ENCODE measurements at places on chromosomes 2 and 18.
A peak's percentile ranks its signal among the peaks of the same experiment; 100 is the strongest.

- H3K27ac ChIP-seq: peak overlapping the region; percentile 94
- peak overlapping the region; percentile 81 for H3K4me3 ChIP-seq
- no peaks in the 10 kb centered on the region for H3K36me3 ChIP-seq
- DNase-seq: no peak
Observed at GRCh38 chr2:100820523-100821254, 750 bp downstream of the NPAS2 start.

GRCh38 chr2:156077041-156077742 is 255.3 kb downstream of the NR4A2 start:
- no peak overlapping the region for H3K4me3 ChIP-seq
- H3K4me1 ChIP-seq: peaks cover 18% of the 10 kb centered on the region
- no peaks in the 10 kb centered on the region for H3K27me3 ChIP-seq
- no peaks in the 10 kb centered on the region for H3K36me3 ChIP-seq
- peak overlapping the region; percentile 41 for H3K27ac ChIP-seq

- no peak for DNase-seq
- no peak overlapping the region for H3K27ac ChIP-seq
- H3K4me3 ChIP-seq: no peak overlapping the region
- no peaks in the 10 kb centered on the region for H3K27me3 ChIP-seq
Observed at GRCh38 chr18:62399276-62399675, 74.2 kb downstream of the TNFRSF11A start.

DNA sequence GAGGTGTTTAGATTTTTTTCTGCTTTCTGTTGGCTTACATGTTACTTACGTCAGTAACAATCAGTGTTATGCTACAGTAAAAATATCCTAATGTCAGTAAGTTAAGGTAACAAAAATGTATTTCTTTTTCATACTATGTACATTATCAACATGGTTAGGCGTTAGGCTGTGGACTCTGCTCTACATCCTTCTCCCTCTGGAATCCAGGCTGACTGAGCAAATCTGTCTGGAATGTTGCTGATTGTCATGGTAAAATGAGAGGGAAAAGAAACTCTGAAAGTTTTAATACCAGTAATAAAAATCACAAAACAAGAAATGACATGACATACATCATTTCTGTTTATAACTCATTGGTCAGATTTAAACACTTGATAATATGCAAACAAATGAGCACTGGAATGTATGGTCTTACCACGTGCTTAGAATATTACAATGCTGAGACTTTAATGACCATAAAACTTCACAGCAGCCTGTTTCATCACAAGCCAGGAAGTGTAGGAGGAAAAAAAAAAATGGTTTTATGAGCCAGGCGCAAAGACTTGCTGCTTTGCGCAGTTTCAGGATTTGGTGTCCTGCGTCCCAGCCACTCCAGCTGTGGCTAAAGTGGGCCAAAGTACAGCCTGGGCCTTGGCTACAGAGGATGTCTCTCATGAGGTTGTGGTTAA is 252.4 kb downstream of the FSIP2 start:
- no peak overlapping the region for H3K4me3 ChIP-seq
- no peak overlapping the region for H3K27ac ChIP-seq
- no peak for DNase-seq
- H3K27me3 ChIP-seq: no peaks in the 10 kb centered on the region
- H3K4me1 ChIP-seq: no peaks in the 10 kb centered on the region

- peaks cover 22% of the 10 kb centered on the region for H3K4me1 ChIP-seq
- DNase-seq: no peak
- H3K27ac ChIP-seq: peak overlapping the region; percentile 61
- no peaks in the 10 kb centered on the region for H3K27me3 ChIP-seq
Observed at GRCh38 chr18:46069524-46069923, 2.5 kb downstream of the PSTPIP2 start.

DNA sequence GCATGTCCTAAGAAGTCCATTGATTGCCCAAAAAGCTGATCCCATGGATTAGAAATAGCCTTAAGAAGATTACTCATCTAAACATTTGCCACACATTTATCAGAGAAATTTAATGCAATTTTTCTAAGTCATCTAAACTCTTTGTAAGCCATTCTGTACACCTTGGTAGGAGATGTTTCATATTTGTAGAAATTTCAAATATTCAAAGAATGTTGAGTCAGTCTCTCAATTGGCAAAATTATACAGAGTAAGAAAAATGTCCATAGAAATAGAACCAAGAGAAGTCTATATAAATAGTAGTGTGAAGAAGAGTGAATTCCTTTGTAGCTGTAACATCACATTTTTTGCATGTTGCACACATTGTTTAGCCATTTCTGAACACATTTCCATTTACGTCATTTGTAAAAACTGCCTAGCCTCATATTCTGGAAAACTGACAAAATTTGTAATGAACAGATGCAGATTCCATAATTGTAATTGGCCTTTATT is 128.6 kb downstream of the MSTN start:
- H3K27me3 ChIP-seq: no peaks in the 10 kb centered on the region
- no peak overlapping the region for H3K27ac ChIP-seq
- no peaks in the 10 kb centered on the region for H3K36me3 ChIP-seq
- H3K4me1 ChIP-seq: no peaks in the 10 kb centered on the region
- DNase-seq: no peak

- no peak overlapping the region for H3K27ac ChIP-seq
- no peak overlapping the region for H3K4me3 ChIP-seq
- no peaks in the 10 kb centered on the region for H3K27me3 ChIP-seq
- no peaks in the 10 kb centered on the region for H3K36me3 ChIP-seq
- DNase-seq: no peak
- H3K4me1 ChIP-seq: no peaks in the 10 kb centered on the region
Observed at GRCh38 chr2:125455110-125455509, 1200.8 kb upstream of the GYPC start.

- DNase-seq: no peak
- H3K4me3 ChIP-seq: no peak overlapping the region
- no peak overlapping the region for H3K27ac ChIP-seq
- no peaks in the 10 kb centered on the region for H3K36me3 ChIP-seq
Observed at GRCh38 chr2:149465873-149466272, 121.7 kb downstream of the MMADHC start.

- no peak for DNase-seq
- H3K4me1 ChIP-seq: no peaks in the 10 kb centered on the region
- no peaks in the 10 kb centered on the region for H3K27me3 ChIP-seq
Observed at GRCh38 chr2:115119086-115119485, 676.6 kb downstream of the DPP10 start.

DNA sequence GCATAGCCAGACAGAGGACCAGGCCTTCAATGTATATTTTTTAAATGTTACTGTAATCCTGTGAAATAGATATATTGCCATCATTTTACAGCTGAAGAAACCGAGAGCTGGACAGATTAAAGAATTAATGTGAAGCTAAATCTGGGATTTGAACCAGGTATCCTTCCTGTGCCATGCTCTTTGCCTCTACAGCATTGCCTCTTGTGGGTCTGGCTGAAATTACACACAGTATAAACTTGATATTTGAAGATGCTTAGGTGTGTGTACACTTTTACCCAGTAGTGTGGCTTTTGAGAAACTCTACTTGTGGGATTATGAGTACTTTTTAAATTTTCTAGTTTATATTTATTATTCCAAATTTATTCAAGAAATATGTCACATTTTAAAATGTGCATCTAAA is 264.5 kb downstream of the CNTNAP5 start:
- H3K4me1 ChIP-seq: no peaks in the 10 kb centered on the region
- DNase-seq: no peak
- H3K27me3 ChIP-seq: no peaks in the 10 kb centered on the region
- no peak overlapping the region for H3K4me3 ChIP-seq

- H3K27ac ChIP-seq: no peak overlapping the region
- no peaks in the 10 kb centered on the region for H3K27me3 ChIP-seq
- no peak overlapping the region for H3K4me3 ChIP-seq
- H3K36me3 ChIP-seq: no peaks in the 10 kb centered on the region
- DNase-seq: no peak
Observed at GRCh38 chr2:68925295-68925896, 27.3 kb downstream of the GKN2 start.

GRCh38 chr18:68817584-68817983 is 19.7 kb downstream of the CCDC102B start:
- H3K27ac ChIP-seq: peak overlapping the region; percentile 4
- no peak overlapping the region for H3K4me3 ChIP-seq
- H3K36me3 ChIP-seq: no peaks in the 10 kb centered on the region

DNA sequence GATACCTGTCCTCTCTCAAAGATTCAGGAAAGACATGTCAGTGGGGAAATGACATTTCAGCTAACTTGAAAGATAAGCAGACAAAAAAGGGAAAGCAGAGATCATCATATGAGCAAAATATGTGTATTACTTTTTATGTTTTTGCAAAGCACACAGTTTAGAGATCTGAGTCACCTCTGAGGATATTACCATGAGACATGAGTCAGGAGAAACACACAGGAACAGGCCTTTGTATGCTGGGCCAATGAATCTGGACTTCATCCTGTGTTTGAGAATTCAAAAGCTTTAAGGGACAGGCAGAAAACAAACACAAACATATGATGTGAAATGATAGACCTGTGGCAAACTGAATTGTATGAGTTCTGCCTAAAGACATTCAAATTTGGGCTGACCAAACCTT is 306.0 kb upstream of the EPC2 start:
- no peaks in the 10 kb centered on the region for H3K27me3 ChIP-seq
- no peak for DNase-seq

GRCh38 chr18:23114171-23114881 is 21.0 kb upstream of the CABLES1 start:
- H3K27ac ChIP-seq: peak overlapping the region; percentile 18
- peaks cover 5% of the 10 kb centered on the region for H3K4me1 ChIP-seq
- H3K27me3 ChIP-seq: no peaks in the 10 kb centered on the region
- DNase-seq: no peak

DNA sequence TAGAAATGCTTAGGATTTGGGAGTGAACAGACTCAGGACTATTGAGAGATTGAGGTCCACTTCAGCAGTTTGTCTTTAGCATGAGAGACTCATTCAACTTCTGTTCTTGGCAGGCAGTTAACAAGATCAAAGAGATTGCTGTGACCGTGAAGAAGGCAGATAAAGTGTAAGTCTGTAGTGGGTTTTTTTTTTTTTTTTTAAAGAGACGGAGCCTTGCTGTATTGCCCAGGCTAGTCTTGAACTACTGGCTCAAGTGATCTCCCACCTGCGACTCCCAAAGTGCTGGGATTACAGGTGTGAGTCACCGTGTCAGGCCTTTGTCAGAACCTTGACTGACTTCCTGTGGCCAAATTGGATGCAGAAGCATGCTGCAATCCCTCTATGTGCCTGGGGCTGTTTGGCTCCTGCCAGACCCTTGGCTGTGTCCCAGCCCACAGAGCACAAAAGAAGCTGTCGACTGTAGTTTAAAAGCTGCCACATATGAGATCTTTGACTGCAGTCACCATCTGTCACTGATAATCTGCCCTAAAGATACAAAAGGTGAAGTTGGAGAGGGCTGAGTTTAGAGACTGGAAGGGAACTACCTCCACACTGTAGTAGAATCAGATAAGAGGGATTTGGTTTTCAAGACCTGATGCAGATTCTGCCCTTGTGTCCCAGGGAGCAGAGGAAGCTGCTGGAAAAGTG is 9.9 kb downstream of the CCT7 start:
- H3K27ac ChIP-seq: no peak overlapping the region
- H3K27me3 ChIP-seq: no peaks in the 10 kb centered on the region
- no peaks in the 10 kb centered on the region for H3K4me1 ChIP-seq
- peaks cover 18% of the 10 kb centered on the region for H3K36me3 ChIP-seq
- no peak for DNase-seq

- DNase-seq: no peak
- H3K27ac ChIP-seq: no peak overlapping the region
- H3K4me1 ChIP-seq: no peaks in the 10 kb centered on the region
- H3K4me3 ChIP-seq: no peak overlapping the region
Observed at GRCh38 chr18:60873708-60874107, 459.5 kb upstream of the CDH20 start.

GRCh38 chr2:18413676-18414396 is 146.6 kb downstream of the RDH14 start:
- H3K4me3 ChIP-seq: no peak overlapping the region
- H3K27ac ChIP-seq: peak overlapping the region; percentile 38
- no peaks in the 10 kb centered on the region for H3K36me3 ChIP-seq
- peaks cover 7% of the 10 kb centered on the region for H3K4me1 ChIP-seq

GRCh38 chr2:234257859-234258561 is 207.5 kb downstream of the SPP2 start:
- no peak for DNase-seq
- H3K4me3 ChIP-seq: no peak overlapping the region
- no peaks in the 10 kb centered on the region for H3K27me3 ChIP-seq
- H3K4me1 ChIP-seq: peaks cover 43% of the 10 kb centered on the region

DNA sequence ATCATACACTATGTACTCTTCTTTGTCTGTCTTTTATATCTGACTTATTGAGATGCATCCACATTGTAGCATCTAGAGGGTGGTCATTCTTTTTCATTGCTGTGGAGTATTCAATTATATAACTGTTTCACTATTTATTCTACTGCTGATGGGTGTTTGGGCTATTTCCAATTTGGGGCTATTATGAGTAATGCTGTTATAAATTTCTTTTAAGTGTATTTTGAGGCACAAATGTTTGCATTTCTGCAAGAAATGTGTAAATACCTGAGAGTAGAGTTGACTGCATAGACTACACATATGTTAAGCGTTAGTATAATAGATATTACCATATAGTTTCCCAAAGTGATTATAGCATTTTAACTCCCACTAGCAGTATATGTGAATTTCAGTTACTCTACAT is 26.9 kb upstream of the PPP1R1C start:
- no peak overlapping the region for H3K27ac ChIP-seq
- DNase-seq: no peak
- H3K4me1 ChIP-seq: peaks cover 14% of the 10 kb centered on the region
- H3K27me3 ChIP-seq: no peaks in the 10 kb centered on the region
- no peaks in the 10 kb centered on the region for H3K36me3 ChIP-seq

DNA sequence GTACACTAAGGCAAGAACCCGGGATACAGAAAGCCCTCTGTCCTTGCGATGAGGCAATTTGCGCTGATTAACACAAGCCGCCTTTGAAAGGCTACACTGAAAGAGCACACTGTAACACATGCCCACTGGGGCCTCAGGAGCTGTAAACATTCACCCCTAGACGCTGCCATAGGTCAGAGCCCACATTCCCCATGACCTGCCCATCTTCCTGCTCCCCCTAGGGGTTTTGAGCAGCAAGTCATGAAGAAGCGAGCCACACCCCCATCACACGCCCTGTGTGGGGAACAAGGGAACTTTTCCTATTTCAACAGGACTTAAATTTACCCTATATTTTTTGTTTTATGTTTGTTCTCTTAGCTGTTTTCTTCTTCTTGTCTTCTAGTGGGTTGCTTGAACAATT is 47.8 kb upstream of the SLC4A10 start:
- H3K4me1 ChIP-seq: no peaks in the 10 kb centered on the region
- H3K36me3 ChIP-seq: no peaks in the 10 kb centered on the region
- no peak for DNase-seq
- H3K27ac ChIP-seq: no peak overlapping the region

- peaks cover 10% of the 10 kb centered on the region for H3K4me1 ChIP-seq
- no peaks in the 10 kb centered on the region for H3K27me3 ChIP-seq
- no peaks in the 10 kb centered on the region for H3K36me3 ChIP-seq
- no peak for DNase-seq
- no peak overlapping the region for H3K27ac ChIP-seq
- H3K4me3 ChIP-seq: no peak overlapping the region
Observed at GRCh38 chr2:240178564-240178963, 38.1 kb upstream of the OTOS start.

DNA sequence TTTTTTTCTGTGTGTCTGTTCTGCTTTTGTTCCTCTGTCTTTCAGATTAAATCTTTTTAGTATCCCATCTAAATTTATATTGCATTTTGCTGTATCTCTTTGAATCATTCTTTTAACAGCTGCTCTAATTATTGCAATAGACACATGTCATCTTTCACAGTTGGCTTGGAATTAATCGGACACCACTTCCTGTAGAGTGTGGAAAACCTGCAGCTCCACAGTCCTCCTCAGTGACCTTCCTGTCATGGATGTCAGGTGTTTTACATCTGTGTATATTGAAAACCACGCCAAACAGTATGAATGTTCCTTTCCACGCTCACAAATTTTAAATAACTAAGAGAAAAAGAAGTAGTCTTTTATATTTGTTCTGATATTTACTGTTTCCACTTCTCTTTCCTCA is 135.3 kb downstream of the PXDN start:
- no peak overlapping the region for H3K27ac ChIP-seq
- H3K4me1 ChIP-seq: peaks cover 12% of the 10 kb centered on the region
- no peak overlapping the region for H3K4me3 ChIP-seq

Measured in esophagus squamous epithelium (tissue), 5 donors.